NCI-H1694 treated with DMSO at 0.1 percent for 48 hours (cell line): ENCODE measurements at places on chromosomes 2 and 18.
A peak's percentile ranks its signal among the peaks of the same experiment; 100 is the strongest.

GRCh38 chr18:73316513-73316912, 448.7 kb upstream of the NETO1 start:
- no peak for DNase-seq

DNA sequence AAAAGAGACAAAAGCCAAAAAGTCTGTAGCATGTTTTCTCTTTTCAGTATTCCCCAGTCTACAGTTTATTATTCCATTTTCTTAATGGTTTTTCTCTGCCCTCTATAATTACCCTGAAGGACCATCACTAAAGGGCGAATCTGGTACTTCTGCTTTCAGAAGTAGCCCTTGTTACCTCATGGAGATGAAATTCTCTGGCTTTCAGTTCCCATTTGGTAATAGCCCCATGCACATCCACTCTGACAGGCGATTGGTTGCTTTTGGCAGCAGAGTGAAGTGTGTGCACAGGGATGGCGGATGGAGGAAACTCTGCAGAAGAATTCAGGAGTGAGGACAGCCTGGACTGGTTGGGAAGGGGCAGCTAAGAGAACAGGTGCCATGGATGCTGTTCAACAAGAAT, 66.3 kb upstream of the NABP1 start:
- no peak for DNase-seq

- peak; percentile 88 for DNase-seq
Measured at GRCh38 chr2:175282300-175282699, 100.8 kb upstream of the ATP5MC3 start.

DNA sequence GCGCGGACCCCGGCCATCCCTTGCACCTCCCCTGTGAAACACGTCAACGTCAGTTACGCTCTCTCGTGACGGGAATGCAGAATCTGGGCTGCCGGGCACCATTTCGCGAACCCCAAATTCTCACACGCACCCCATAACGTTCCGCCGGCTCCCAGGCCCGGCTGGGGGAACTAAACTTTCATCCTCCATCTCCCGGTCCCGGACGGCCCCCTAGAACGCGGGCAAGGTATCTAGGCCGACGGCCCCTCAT, 544 bp downstream of the DNAJC27 start:
- DNase-seq, result no peak

GRCh38 chr2:130766711-130767407, 11.5 kb downstream of the AMER3 start:
- no peak for DNase-seq

DNA sequence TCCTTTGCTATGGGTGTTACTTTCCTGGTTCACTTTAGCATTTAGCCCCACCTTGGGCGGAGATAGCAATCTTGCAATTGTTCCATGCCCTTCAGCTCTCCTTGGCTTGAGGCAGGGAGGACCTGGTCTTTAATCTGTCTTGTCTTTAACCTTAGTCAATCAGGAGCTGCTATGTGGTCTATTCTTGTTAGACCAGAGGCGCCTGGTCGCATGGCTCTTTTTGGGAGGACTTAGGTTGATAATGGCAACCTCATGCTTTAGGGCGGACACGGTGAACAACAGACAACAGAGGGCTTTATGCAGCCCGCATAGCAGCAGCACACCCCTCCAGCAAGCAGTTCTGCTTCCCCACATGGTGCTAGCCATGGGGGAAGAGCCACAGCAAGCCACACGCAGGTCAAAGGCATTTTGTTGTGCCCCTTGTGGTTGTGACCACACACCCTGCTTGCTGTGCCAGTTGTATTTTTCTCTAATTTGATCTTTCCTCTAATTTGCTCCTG, 17.7 kb upstream of the ZDBF2 start:
- DNase-seq, result no peak

DNA sequence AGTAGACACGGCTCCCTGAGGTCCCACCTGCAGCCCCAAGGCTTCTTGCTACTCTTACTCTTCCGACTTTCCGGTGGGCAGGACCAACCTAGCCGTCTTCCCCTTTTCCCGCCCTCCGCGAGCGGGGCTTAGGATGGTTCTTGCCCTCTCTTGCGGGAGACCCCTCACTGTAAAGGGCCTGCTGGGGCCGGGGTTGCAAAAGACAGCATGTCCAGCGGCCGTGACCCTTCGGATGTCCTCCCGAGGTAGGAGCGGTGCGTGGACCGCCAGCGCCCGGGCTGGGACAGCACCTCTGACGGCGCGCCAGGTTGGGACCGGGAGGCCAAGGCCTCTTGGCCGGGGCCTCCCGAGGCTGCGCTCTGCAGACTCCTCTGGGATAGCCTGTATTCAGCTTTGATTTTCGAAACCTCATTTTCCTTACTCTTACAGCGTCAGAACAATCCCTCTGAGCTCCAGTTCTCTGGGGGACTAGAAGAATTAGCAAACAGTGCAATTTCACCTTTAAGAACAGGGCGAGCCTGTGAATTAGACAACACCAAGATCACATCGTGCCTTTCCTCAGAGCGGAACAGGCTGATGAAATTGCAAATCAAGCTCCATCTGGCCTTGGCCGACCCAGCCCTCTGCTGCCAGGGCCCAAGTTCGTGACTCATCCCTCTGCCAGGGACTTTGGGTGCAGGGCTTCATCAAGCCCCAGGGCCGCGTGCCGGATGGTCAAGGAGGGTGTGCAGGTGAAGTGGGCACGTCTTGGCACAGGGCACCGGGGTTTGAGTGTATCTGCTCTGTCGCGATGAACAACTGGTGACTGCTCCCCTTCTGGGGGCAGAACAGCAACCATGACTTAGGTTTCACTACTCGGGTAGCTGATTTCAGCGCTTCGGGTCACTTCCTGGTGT, 777 bp downstream of the MOCOS start:
- no peak for DNase-seq

DNA sequence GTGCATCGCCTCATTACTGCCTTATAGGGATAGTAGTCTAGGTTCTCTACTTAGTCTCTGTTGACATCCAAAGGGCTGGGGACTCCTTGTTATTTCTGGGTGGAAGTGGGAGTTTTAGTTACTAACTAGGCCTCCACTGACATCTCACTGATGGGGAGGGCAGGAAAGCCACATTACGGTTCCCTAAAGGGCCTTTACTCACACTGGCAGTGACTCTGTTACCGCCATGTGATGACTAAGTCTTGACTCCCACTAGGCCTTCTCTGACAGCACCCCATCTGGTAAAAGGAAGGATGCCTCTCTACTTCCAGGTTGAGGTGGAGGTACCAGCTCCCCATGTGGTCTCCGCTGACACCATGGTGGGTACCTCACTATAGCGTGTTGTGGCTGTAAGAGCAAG, 14.0 kb upstream of the BCL2L11 start:
- DNase-seq, result no peak

DNA sequence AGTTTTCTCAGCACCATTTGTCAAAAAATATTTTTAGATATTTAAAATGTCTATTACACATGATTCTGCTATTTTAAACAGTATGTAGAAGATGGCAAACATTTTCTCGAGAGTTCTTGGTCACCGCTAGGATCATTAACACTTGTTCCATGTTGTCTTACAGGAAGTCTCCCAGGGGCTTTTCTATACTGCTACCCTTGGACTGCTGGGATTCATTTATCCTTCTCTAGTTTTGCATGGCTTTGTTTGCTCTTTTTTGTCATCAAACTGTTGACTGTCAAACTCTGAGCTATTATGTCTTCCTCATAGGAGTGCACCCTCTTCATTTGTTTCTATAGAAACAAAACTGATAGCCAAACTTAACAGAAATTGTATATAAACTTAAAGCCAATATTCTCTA, 184.9 kb downstream of the CDCA7 start:
- DNase-seq, result no peak
